ENCODE measurements at places on chromosomes 1 and 21.

DNA sequence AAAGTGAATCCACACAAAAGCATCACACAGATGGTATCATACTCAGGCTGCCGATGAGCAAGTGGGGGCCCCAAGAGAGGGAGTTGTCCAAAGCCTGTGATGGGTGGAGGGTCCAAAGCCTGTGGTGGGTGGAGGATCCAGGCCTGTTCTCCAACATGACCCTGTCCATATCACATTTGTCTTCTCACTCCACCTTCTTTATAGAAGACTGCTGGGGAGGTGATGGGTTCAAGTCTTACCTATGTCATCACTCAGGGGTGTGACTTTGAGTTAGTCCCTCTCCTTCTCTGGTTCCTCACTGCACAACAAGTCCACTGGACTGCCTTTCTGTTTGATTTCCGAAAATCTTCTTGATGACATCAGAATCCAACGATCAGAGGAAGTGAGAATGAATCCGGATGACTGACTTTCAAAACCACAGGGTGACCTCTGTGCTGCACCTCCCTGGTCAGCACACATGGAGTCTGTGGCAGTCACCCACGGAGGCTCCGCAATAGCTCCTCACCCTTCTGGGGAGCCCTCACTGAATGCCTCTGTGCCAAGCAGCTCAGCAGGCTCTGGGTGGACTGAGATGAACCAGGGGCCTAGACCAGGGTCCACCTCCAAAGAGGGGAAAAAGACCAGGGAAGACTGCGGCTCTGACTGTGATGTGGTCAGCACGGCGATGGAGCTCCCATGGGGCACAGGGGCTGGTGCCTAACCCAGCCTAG, 166.8 kb downstream of the HIVEP3 start:
- DNase-seq = no peak

GRCh38 chr1:110051262-110051648, 16.8 kb downstream of the STRIP1 start:
- no peak for DNase-seq

GRCh38 chr1:231801042-231801585, 174.5 kb downstream of the DISC1 start:
- no peak for DNase-seq

GRCh38 chr1:64581135-64581842, 111.4 kb downstream of the CACHD1 start:
- no peak for DNase-seq

DNA sequence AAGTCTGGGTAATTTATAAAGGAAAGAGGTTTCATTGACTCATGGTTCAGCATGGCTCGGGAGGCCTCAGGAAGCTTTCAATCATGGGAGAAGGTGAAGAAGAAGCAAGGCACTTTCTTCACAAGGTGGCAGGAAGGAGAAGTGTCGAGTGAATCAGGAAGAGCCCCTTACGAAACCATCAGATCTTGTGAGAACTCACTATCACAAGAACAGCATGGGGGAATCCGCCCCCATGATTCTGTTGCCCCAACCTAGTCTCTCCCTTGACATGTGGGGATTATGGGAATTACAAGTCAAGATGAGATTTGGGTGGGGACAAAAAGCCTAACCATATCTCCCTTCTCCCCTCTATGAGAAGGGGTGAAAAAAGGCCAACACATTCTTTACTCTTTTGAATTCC, 11.2 kb upstream of the IVNS1ABP start:
- no peak for DNase-seq

- no peak for DNase-seq
Observed at GRCh38 chr1:203128716-203129500, 1.4 kb downstream of the ADORA1 start.

- DNase-seq = no peak
Observed at GRCh38 chr1:39332828-39333227, 128.3 kb downstream of the MACF1 start.

DNA sequence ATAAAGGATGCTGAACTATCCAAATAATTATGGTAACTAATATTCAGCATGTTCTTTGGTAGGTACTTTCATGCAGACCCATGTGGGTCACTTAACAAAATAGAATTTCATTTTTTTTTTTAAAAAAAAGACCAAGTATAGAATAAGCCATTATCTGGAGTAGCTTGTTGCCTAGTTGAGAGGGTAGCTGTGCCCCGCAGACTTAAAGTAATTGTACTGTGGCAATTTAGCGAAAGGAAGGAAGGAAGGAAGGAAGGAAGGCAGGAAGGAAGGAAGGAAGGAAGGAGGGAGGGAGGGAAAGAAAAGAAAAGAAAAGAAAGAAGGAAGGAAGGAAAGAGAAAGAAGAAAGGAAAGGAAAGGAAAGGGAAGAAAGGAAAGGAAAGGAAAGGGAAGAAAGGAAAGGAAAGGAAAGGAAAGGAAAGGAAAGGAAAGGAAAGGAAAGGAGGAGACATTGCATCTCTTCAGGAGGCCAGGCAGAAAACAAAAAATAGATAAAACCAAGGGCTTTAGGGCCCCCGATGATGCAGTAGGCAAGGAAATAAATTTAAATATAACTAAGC, 35.3 kb upstream of the C1orf21 start:
- DNase-seq = no peak

GRCh38 chr1:187067160-187067559, 238.4 kb downstream of the PLA2G4A start:
- no peak for DNase-seq

DNA sequence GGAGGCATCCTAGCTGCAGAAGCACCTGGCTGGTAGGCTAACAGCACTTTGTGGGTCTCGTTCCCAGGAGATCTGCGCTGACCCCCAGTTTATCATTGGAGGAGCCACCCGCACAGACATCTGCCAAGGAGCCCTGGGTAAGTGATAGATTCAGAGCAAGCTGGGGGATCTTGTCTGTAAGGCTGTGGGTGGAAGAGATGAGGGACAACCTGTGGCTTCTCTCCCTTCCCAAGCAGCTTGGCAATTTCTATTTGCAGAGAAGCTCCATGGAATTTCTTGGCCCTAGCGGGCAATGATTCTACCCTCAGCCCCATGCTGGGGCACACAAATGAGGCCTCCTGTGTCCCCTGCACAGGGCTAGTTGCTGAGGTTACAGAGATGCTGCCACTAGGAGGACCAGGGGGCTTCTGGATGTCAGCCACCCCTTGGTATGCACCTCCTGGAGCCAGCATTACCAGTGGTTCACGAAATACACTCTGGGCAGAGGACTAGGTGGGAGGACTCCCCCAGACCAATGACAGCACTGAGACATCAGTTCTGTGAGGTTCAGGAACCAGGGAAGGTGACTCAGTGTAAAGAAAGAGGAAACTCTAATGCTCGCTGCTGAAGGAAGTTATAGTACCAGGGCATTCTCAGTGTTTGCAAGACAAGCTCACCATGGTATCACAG, 5.5 kb downstream of the CAPN2 start:
- no peak for DNase-seq

- no peak for DNase-seq
Observed at GRCh38 chr1:231395076-231395997, 26.8 kb downstream of the EGLN1 start.

GRCh38 chr1:183498342-183498991, 26.2 kb downstream of the SMG7 start:
- no peak for DNase-seq

DNA sequence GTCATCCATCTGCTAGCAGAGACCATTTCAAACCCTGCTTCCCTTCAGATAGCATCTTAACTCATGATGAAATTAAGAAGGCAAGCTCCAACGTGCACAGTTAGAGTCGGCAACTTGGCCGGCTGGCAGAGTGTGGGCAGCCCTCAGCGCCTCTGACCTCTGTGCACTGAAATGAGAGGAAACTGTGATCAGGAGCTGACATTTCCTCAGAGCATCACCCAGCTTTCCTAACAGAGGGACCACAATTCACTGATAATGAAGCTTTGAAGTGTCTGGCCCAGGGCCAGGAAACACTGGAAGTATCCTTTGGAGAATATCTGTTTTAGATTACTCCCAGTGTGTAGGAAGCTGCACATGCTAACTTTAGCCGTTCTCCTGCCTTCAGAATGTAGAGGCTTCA, 145.0 kb upstream of the ZC3H11B start:
- no peak for DNase-seq

DNA sequence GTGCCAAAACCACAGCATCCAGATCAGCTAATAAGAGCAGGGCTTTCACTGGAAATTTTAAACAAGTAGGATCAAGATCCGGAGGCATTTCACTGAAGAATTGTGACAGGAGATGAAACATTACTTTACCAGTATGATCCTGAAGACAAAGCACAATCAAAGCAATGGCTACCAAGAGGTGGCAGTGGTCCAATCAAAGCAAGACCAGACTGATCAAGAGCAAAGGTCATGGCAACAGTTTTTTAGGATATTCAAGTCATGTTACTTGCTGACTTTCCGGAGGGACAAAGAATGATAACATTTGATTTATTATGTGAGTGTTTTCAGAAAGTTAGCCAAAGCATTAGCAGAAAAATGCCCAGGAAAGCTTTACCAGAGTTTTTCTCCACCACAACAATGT, 8.2 kb downstream of the ZSWIM5 start:
- DNase-seq = no peak

DNA sequence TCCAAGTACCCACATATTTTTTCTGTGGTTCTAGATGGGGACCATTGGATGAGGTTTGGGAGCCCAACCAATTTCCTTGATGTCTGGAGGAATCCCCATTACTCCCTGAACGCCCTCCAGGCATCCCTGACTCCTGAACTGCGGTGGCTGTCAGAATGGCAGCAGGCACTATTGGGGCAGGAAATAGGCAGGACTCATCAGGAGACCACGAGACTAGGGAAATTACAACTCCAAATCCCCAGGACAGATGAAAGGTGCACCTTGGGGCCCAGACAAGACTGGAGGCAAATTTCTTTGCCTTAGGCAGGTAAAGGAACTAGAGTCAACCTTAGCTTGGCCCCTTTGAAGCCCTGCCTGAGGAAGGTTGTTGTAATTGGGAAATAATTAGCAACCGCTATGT, 1.1 kb downstream of the CGN start:
- no peak for DNase-seq

DNA sequence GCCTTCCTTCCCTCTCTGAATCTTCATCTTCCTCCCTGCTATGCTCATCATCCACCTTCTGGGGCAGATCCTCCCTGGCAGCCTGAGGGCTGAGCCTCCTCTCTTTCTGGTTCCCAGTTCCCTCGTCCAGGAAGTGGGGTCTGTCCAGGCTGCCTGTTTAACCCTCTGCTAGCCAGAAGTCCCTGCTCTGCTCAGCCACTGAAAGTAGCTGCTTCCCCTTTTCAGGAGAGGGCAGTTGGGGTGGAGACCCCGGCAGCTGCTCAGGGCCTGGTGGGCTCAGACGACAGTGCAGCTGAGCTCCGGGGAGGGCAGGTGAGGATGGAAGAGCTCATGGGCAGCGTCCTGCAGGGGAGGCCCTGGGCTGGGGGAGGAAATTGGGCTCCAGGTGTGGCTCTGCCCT, 43.1 kb upstream of the ETV3 start:
- no peak for DNase-seq

DNA sequence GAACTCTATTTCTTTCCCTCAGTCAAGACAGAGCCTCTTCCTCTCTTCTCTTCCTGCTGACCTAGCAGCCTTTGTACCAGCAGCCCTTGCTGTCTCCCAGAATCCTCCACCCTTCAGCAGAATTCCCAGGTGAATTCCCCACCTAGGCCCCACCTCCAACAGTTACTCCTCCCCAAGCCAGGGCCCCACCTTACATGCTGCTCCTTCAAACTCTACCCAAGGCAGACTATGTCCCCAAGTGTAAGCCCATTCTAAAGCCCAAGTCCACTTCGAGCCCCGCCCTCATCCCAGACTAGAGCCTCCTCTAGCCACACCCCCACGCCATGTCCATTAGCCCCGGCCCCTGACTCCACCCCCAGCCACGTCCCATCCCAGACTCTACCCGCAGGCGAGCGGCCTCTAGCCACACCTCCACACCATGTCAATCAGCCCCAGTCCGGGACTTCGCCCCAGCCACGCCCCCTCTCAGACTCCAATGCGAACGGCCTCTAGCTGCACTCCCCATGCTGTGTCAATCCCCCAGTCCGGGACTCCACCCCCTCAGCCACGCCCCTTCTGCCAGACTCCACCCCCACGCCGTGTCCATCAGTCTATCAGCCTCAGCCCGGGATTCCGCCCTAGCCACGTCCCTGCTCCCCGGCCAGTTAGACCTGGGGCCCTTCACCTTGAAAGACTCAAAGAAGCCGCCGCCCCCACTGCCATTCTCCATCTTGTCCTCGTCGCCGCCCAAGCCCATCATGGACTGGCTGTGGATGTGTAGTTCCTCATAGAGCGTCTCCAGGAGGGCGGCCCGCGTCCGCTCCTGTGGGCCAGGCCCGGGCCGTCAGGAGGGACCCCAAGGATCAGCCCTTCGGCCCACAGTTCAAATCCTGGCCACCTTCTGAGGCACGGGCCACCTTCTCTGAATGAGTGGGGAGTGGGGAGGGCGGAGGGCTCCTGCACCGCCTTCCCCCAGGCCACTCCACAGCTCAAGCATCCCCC, 61.3 kb downstream of the RAP1GAP start:
- no peak for DNase-seq

DNA sequence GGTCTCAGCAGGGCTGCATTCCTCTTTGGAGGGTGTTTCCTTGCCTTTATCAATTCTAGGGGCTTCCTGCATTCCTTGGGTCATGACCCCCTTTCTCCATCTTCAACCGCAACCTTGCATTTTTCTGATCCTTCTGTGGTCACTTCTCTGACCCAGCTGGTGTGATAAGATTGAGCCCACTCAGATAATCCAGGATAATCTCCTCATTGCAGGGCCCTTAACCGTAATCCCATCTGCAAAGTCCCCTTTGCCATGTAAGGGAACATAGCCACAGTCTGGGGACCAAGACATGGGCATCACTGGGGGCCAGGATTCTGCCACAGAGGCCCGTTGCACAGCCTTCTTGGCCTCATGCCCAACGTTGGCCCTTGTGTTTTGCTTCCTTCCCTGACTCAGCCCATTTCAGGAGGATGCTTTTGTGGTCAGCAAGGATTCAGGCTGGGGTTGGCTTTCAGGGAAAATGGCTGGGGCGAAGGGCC, 35.0 kb upstream of the IL19 start:
- DNase-seq = no peak

- DNase-seq = no peak
Observed at GRCh38 chr1:36910886-36911540, 123.3 kb downstream of the GRIK3 start.

DNA sequence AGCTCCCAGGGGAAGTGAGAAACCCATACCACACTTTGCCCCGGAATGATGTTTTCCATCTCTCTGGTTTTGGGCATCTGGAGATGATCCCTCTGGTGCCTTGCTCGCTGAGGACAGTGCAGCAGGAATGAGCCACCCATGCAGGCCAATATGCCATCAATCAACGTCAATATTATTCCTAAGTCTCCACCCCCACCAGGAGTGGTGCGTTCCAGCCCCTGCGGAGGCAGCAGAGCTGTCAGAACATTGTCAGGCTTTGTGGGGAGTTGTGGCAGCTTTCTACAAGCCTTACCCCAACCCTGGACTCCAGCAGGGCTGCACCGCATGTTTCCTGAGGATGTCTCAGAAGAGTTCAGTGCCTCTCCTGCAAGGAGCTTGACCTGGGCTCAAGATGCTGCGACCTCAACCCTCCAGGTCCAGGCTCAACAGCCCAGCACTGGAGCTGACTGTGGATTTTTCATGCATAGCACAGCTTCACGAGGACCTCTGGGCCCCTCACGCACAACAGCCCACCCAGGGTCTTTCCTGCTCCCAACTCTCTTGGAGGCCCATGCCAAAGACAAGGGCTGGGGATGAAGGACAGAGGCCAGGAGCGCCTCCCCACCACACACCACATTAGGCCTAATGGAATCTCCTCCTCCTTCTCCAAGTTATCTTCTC, 67.5 kb downstream of the PSMG1 start:
- no peak for DNase-seq

All from activated naive CD4-positive, alpha-beta T cell (primary cell).